Calu3 (cell line): ENCODE measurements at places on chromosomes 12 and 14. TPM values are rescaled to one million over a fixed set of nuclear protein-coding genes. Genes with fewer than 3 reads are reported as not detected.

GRCh38 chr14:93735206-93735605 lies 53.1 kb downstream of the PRIMA1 start:
- no peak for DNase-seq
- no peaks in the 10 kb centered on the region for H3K4me1 ChIP-seq
- H3K27ac ChIP-seq, result no peak overlapping the region
- H3K4me3 ChIP-seq, result no peak overlapping the region
- peaks cover 3% of the 10 kb centered on the region for H3K36me3 ChIP-seq

- H3K4me1 ChIP-seq, result no peaks in the 10 kb centered on the region
- H3K27me3 ChIP-seq, result no peaks in the 10 kb centered on the region
- peak; percentile 21 for DNase-seq
- no peaks in the 10 kb centered on the region for H3K36me3 ChIP-seq
Observed at GRCh38 chr14:25032092-25032784, 17.7 kb downstream of the STXBP6 start.

GRCh38 chr12:112473056-112473455 lies 54.3 kb downstream of the PTPN11 start:
- peaks cover 17% of the 10 kb centered on the region for H3K36me3 ChIP-seq
- H3K27me3 ChIP-seq, result no peaks in the 10 kb centered on the region
- DNase-seq, result peak; percentile 7
- no peaks in the 10 kb centered on the region for H3K4me1 ChIP-seq

- peaks cover 87% of the 10 kb centered on the region for H3K27me3 ChIP-seq
- no peak for DNase-seq
- H3K4me1 ChIP-seq, result no peaks in the 10 kb centered on the region
- H3K27ac ChIP-seq, result no peak overlapping the region
Observed at GRCh38 chr14:51954031-51954430, 35.3 kb upstream of the RTRAF start.

DNA sequence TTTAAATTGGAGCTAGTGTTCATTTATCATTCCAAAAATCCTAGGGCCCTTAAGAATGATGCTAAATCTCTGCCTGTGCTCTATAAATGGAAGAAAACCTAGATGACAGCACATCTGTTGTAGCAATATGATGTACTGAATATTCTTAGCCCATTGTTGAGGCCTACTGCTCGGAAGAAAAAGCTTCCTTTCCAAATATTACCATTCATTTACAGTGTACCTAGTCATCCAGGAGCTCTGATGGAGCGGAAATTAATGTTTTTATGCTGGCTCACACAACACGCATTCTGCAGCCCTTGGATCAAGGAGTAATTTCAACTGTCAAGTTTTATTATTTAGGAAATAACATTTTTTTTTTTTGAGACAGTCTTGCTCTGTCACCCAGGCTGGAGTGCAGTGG lies 77.4 kb downstream of the EML1 start:
- no peak overlapping the region for H3K27ac ChIP-seq
- H3K4me1 ChIP-seq, result no peaks in the 10 kb centered on the region

- no peaks in the 10 kb centered on the region for H3K36me3 ChIP-seq
- DNase-seq, result no peak
- H3K27me3 ChIP-seq, result peaks cover 42% of the 10 kb centered on the region
- H3K4me3 ChIP-seq, result no peak overlapping the region
- no peaks in the 10 kb centered on the region for H3K4me1 ChIP-seq
Observed at GRCh38 chr12:119122751-119123150, 56.0 kb upstream of the HSPB8 start.

GRCh38 chr12:26198742-26199141 lies 3.4 kb downstream of the SSPN start:
- peaks cover 11% of the 10 kb centered on the region for H3K36me3 ChIP-seq
- no peak for DNase-seq
- no peak overlapping the region for H3K27ac ChIP-seq
- H3K4me1 ChIP-seq, result peaks cover 16% of the 10 kb centered on the region
- no peak overlapping the region for H3K4me3 ChIP-seq
- no peaks in the 10 kb centered on the region for H3K27me3 ChIP-seq

GRCh38 chr12:6221146-6221545 lies 20.9 kb downstream of the CD9 start:
- H3K4me3 ChIP-seq, result no peak overlapping the region
- H3K27me3 ChIP-seq, result no peaks in the 10 kb centered on the region
- peaks cover 47% of the 10 kb centered on the region for H3K4me1 ChIP-seq
- DNase-seq, result no peak

RNFT2 gene
- 22.5 and 32.0 TPM in 2 replicates for total RNA-seq

CRIP1 gene
- total RNA-seq, result 7.1 and 13.2 TPM in 2 replicates

OGFOD2 gene
- 21.5 and 22.8 TPM in 2 replicates for total RNA-seq
